ENCODE measurements at places on chromosomes 3 and 15.

DNA sequence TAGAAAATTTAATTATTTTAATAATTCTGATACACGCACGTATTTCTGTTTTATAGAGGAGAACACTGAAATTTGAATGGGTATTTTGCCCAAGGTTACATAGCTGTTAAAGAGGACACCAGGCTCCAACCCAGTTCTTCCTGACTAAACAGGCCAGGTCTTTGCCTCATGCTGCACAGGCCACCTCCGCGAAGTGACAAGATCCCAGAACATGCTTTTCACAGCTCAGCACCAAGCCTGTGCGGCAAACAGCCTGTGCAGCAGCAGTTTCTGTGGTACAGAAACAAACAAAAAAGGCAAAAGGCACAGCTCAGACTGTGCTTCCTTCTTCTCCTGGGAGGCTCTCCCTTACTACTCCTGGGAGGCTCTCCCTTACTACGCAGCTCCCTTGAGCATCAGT, 6.5 kb downstream of the FOXL2 start:
- DNase-seq, result no peak

DNA sequence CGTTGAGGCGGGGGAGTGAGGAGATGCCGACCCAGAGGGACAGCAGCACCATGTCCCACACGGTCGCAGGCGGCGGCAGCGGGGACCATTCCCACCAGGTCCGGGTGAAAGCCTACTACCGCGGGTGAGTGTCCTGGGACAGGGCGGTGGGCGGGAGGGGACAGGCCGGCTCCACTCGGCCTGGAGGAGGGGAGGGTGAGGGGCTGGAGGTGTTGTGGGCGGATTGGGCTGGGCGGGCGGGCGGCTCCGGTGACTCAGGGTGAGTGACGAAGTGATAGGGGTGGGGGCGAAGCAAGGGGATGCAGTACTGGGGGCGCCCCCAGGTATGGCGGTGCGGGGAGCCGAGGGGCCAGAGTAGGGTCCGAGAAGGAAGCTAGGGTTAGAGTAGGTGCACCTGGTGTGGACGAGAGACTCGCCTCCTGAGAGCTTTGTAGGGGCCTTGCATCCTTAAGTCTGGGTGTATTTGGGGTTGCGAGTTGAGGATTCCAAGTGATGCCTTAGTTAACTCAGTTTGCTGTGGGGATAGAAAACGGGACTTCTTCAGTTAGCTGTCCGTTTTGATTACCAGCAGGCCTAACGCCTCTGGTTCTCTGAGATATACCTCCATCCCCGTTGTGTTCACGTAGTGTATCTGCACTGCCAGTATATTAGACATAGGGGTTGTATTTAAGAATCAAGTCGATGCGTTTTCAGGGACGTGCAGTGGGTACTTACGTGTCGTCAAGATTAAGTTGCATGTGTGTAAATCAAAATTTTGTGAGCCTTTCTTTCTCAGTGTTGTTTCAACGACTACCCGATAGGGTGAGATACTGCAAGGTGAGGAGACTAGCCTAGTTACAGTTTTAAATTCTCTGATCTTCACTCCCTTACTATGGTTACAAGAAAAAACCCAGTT, 670 bp downstream of the PRKCI start:
- DNase-seq, result no peak

DNA sequence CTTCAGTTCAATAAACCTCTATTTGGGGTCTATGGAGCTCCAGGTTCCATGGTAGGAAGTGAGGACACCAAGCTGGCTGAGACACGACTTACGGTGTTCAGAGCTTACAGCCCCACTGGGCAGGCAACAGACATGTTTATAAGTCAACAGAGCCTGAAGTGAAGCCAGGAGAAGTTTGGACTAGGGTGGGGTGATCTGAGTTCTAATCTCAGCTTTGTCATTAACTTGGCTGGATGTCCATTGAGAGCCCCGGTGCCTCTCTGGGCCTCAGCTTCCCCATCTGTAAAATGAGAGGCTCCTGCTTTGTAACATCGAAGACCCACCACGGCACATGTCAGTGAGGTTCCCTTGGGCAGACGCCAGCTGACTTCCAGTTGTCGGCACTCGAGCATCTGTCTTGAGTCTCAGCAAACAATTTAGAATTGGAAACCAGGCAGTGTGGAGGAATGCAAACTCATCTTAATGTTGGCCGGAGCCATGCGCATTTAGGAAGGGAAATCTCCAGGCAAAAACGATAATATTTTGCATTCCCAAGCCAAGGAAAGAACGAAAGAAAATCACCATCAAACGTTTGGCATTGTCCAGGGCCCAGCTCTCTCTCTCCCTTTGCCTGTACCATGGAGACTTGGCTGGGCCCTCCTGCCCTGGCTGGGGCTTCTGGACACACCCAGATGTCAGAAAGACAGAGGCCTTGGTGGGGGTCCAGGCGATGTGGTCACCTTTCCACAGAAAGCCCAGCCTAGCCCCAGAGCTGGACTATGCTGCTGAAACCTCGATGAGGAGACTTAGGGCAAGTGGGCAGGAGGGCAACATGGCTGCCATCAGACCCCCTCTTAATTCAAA, 18.4 kb downstream of the ITGA11 start:
- no peak for DNase-seq

DNA sequence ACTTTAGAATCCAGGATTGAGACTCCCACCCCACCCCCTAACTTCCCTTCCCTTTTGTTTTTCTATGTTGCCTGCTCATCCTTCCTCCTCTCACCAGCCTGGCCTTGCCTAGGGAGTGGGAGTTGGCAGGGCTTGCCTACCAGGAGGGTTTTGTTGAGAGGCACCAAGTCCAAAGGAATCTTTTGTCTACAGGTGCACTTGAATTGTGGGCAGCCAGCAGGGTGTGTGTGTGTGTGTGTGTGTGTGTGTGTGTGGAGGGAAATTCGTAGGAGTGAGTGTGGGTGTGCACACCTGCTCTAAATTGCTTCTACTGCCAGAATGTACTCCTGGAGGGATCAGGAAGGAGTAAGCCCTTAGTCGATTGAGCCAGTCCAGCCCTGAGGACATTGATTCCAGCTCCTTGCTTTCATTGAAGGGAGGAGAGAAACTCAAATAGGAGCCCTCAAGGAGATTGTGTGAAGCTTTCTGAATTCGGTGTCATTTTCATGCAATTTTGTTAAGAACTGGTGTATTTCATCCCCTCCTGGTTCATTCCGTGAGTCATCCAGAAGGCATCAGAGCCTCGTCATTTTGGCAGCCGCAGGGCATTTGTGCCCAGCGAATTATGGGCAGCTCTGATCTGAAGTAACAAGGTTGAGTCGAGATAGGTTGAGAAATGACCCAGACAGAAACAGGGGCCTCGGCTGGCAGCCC, 112.1 kb downstream of the SLCO3A1 start:
- DNase-seq, result no peak

DNA sequence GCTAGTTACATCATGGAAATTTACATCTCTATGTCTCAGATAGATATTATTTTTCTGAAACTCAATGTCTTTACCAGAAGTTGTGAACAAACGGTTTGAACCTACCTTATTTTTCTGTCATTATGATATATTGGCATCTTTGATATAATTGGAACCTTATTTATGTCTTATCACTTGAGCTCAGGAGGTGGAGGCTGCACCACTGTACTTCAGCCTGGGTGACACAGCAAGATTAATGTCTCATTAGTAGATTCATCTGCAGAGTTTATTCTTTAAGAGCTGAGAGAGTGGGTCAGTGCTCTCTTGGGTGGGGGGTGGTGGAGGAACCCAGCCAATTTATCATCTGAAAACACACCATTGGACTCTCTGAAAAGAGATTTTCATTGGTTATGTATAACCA, 21.4 kb downstream of the SCG3 start:
- DNase-seq, result no peak

GRCh38 chr3:69085833-69086722, 1.3 kb downstream of the ARL6IP5 start:
- no peak for DNase-seq

GRCh38 chr15:79349525-79349924, 38.6 kb downstream of the TMED3 start:
- no peak for DNase-seq

DNA sequence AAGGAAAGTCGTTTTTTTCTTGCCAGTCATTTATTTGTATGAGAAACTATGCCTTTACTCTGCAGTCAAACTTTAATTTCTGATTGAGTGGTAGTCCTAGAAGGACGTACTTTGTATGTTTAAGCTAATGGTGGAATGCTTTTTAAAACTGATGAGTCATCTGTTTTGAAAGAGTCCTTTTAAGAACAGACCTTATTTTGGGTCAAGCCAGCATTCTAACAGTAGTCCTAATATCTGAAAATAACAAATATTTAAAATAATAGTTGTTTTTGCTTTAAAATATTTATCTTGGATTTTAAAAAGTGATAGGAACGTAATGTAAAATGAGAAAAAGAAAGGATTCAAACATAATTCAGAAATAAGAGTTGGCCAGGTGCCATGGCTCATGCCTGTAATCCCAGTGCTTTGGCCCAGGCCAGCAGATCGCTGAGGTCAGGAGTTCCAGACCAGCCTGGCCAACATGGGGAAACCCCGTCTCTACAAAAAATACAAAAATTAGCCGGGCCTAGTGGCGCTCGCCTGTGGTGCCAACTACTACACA, 1.3 kb upstream of the LRRC58 start:
- no peak for DNase-seq

DNA sequence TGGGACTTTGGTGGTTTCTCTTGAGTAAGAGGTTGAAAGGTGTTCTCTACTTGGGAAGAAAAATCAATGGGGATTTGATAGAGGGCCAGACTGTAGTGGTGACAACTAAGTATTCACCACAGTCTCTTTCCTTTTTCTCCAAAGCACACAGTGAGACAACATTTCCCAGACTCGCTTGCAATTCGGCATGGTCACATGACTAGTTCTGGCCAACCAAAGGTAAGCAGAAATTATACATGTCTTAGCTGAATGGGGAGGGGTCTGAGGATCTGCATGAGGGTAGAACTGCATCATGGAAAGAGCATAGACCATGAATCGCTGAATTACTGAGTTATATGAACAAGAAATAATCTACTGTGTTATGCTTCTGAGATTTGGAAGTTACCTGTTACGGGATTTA, 144.5 kb upstream of the MYRIP start:
- DNase-seq, result no peak

DNA sequence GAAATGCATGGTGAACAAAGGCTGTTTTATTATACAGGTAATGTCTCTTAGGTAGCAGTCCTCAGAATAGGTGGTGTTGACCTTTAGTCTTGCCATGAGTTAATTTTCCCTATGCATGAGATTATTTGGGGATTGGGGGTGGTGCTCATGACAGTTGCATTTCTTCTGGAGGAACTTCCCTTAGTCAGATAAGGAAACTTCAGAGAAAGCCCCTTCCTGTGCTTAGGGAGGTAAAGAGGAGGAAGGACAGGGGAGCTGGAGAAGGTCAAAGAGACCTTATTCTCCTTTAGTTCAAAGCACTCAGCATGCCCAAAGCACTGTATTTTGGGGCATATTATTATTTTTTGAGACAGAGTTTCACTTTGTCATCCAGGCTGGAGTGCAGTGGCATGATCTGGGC, 47.7 kb downstream of the ZBTB11 start:
- no peak for DNase-seq

GRCh38 chr15:60541481-60542299, 62.7 kb upstream of the ICE2 start:
- DNase-seq, result no peak

DNA sequence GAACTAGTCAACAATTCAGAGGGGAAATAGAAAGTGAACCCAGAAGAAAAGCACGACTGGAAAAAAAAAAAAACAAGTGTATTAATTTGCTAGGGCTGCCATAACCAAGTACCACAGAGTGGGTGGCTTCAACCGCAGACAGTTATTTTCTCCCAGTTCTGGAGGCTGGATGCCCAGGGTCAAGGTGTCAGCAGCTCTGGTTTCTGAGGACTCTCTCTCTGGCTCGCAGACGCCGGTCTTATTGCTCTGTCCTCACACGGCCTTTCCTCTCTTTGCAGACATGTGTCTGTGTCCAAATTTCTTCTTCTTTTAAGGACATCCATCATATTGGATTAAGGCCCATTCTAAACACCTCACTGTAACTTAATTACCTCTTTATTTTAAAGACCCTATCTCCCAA, 291.8 kb downstream of the XXYLT1 start:
- no peak for DNase-seq

DNA sequence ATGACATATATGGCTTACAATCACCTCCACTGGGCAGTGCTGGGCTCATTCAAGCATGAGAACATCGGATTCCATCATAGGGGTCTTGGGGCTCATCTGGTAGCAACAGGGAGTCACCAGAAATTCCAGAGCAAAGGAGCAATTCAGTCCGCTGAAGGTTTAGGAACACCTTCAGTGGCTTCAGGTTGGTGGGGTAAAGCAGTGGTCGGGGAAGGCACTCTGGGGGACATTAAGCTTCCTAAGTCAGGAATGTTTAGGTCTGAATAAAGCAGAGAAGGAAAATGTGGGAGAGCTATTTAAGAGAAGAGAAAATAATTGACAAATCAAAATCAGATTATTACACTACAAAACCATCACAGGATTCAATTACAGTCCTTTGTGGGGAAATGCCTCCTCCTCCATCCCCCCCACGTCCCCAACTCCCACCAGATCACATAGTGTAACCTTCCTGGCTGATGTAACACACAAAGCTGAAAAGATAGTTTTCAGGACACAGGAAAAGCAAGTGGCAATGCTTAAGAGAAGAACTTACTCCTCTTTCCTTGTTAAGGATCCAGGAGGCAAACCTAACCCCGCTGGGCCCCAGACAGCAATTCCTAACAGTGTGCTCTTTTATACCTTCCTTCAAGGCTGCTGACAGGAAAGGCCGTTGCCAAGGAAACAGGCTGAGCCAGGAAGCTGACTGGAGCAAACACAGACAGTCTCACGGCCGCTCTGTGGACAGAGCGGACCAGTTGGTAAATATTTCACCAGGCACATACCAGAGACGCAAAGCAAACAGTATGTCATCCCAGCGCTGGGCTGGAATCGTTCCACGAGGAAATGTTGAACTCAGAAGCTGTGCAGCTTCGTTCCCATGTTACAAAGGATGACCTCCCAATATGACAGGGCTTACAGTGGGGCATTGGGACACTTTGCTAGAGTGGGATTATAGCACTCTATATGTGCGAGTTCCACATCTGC, 57.5 kb upstream of the LMCD1 start:
- DNase-seq, result peak; percentile 87

GRCh38 chr3:108475220-108475782, 35.1 kb downstream of the MYH15 start:
- no peak for DNase-seq

GRCh38 chr3:55445551-55445950, 41.6 kb downstream of the WNT5A start:
- DNase-seq, result no peak

DNA sequence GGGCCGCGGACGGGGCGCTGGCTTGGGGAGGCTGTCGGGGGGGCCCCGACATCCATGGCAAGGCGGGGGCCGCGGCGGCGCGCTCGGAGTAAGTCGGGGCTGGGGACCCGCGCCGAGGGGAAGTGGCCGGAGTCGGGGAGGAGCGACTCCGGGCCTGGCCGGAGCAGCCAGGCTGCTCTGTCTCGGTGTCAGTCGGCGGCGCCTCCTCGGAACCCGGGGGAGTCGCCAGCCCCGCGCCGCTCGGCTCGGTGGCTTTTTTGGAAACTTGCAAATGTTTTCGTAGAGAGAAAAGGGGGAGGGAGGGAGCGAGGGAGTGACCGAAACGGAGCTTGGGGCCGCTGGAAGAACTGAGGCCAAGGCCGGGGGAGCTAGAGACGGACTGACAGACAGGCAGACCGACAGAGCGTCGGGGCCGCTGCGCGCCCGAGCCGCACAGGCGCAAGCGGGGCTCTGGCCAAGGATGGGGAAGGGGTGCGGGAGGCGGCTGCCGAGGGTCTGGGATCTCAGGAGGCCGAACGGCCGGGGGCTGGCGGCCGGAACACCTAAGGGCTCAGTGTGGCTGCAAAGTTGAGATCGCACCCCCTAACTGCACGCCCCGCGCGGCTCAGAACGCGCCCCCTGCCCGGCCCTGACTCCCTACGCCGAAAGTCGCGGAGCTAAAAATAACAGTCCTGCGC, 5.0 kb downstream of the PTH1R start:
- peak; percentile 37 for DNase-seq
